ENCODE measurements at places on chromosomes 7 and 10. TPM values are rescaled to one million over a fixed set of nuclear protein-coding genes. Genes with fewer than 3 reads are reported as not detected.

The CFAP70 gene
- 2.1 TPM for total RNA-seq

The ZNF680 gene
- total RNA-seq: 7.3 TPM

The MSMB gene
- not detected for total RNA-seq

The UCMA gene
- not detected for total RNA-seq

The BHLHA15 gene
- 0.16 TPM for total RNA-seq

Measured in bronchial smooth muscle cell (primary cell).